ENCODE measurements at places on chromosomes 7 and 10.

DNA sequence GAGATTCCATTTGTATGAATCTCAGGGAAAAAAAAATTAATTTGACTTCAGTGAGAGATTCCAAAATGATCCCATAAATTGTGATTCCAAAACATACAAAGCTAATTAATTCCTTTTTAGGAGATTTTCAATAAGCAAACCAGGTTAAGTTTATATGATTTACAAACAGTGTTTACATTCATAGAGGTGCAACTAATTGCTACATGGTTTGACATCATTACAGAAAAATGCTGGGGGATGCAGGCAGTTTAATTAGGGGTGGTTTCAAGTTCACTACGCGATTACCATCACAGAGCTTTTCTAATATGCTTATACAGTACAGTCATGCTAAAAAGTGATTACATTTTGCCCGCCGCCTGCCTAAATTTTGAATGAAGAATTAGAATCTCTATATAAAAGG is 143.2 kb upstream of the MGMT start:
- DNase-seq: no peak

DNA sequence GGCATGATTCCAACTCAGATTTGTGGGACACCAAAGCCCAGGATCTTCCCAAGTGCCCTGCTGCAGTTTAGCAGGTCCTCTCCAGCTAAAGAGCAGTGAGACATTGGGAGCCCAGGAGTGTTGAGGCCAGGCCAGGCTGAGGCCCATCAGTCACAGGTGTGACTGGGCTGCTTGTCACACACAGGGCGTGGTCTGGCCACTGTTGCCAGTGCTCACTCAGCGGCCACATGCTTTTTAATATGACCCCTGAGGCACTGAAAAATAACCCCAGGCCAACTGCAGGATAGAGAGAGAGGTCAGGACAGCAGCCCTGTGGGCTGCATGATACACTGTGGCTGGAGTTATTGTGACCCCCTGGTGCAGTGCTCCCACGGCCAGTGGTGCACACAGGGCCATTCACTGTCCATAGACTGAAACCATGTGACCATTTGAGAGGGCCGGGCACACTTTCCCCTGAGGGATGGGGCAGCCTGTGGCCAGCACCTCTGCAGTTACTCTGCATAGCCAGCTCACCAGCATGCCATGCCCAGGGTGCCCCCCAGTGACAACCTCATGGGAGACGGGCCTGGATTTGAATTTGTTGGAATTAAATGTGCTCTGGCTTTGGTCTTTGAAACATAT is 4.2 kb downstream of the GDF2 start:
- no peak for DNase-seq

DNA sequence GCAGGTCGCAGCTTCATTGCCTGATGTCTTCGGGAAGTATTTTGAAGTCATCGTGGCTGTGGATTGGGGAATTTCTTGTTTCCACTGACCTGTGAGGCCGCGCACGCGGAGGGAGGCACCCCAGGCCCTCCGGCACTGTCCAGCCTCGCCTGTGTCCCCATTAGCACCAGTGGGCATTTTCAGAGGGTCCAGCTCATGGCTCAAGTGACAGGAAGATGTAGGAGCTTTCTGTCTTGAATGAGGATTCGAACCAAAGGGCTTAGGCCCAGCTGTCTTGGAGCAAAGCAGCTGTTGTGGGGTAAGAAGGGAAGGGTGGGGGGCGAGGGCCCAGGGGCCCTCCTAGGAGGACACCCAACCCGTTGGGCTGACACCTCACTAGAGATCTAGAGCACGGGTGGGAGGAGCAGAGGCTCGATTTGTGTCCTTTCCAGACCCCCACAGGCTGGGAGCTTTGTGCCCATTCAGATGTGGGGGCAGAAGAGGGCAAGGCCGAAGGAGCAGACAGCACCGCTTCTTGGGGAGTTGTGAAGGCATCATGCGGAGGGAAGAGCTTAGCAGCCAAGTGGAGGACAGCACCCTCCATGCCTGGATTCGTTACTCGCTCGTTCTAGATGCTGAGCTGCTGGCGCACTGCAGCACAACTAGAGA is 914 bp downstream of the ZNF37A start:
- no peak for DNase-seq

GRCh38 chr7:39410582-39410981 is 155.6 kb upstream of the YAE1 start:
- DNase-seq: no peak

GRCh38 chr10:69317626-69318105 is 39.4 kb downstream of the HK1 start:
- DNase-seq: no peak

GRCh38 chr7:119724041-119724792 is 548.8 kb upstream of the KCND2 start:
- no peak for DNase-seq

DNA sequence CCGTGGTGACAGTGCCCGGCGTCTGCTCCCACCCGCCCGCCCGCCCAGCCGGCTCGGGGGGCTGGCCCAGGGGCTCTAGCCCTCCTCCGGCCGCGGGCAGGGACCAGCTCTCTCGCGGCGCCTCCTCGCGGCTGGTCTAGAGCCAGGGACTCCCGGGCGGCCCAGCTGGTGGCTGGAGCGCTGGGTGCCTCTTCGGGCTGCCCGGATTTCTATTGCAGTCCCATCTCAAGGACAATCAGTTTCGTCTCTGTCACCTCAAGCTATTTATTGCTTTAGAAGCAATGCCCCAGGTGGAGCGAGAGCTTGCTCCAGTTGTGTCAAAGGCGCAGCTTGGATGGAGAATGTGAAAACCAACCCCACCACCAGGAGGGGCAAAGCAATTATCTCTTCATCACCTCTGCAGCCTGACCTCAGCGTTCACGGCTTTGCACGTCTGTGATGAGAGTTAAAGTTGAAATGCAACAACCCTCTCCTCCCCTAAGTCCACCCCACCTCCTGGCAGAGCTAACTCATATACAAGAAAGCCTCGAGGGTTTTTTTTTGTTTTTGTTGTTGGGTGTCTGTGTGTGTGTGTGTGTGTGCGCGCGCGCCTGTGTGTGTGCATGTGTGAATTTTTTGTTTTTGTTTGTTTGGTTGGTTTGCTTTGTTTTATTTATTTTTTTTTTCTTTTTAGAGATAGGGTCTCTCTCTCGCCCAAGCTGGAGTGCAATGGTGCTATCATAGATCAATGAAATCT is at the start of gene ITGA8:
Gene ITGA8, minus strand, starts transcription at position 24 of the 736 bp plus-strand sequence. CDS start 151 bp downstream, outside the sequence.
- DNase-seq: no peak

DNA sequence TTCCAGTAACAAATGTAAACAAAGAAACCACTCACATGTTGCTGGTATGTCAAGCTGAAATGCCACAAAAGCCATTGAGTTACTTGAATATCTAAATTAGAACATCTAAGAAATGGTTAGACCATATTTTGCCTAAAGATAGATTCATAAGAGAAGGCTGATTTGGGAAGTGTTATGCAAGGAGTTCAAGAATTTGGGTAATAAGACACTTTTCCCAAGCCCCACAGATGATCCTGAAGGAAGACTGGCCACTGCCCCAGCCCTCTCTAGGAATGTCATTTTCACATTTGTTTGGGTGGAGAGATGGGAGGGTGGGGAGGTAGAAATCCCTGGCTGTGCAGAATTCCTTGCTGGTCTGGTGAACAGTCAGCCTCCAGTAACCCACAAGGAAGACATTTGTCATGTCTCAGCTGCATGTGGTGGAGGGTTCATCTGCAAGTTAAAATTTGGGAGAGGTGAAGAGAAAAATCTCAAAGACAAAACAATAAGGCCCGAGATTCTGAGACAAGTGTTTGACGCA is 427.2 kb upstream of the KLF6 start:
- no peak for DNase-seq

DNA sequence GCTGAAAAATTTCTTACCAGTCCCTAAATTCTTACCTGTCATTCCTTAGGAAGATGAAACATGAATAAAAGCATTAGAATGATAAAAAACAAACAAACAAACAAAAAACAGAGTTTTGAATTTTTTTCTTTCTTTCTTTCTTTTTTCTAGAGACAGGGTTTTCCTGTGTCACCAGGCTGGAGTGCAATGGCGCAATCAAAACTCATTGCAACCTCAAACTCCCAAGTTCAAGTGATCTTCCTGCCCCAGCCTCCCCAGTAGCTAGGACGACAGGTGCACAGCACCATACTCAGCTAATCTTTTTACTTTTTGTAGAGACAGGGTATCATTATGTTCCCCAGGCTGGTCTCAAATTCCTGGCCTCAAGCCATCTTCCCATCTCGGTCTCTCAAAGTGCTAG is 26.5 kb downstream of the NT5C2 start:
- no peak for DNase-seq

GRCh38 chr10:104267721-104268404 is 1.1 kb upstream of the GSTO2 start:
- DNase-seq: no peak

DNA sequence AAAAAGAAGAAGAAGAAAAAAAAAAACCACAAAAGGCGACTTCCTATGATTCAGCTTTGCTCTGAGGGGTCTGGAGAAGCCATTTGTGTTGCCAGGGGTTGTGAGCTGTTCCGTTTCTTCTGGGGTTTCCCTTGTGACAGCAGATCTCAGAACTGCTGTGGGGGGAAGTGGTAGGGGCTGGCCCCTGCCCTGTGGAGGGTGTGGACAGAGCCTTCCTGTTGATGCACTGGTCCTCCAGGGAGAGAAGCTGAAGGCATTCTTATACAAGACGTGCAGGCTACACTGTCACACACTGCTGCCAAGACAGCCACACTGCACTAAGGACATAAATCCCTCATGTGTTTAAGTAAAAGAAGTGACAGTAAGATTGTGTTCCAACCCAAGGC is 17.3 kb upstream of the CSGALNACT2 start:
- no peak for DNase-seq

DNA sequence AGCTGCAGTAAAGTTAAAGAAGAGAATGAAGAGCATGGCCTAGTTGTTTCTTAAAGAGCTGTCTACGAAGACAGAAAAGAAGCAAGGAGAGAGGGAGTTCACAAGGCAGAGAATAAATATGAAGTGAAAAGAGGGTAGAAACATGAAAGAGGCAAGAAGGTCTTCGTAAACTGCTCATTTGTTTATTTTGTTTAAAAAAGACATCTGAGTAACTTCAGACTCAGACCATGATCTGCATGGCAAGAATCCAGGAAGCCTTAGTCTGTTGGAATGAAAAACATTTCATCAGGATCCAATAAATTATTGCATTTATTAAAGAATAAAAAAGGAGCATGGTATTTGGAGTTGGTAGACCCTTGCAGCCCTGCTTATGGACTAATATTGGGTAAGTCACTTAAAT is 151.1 kb downstream of the SEM1 start:
- DNase-seq: no peak

DNA sequence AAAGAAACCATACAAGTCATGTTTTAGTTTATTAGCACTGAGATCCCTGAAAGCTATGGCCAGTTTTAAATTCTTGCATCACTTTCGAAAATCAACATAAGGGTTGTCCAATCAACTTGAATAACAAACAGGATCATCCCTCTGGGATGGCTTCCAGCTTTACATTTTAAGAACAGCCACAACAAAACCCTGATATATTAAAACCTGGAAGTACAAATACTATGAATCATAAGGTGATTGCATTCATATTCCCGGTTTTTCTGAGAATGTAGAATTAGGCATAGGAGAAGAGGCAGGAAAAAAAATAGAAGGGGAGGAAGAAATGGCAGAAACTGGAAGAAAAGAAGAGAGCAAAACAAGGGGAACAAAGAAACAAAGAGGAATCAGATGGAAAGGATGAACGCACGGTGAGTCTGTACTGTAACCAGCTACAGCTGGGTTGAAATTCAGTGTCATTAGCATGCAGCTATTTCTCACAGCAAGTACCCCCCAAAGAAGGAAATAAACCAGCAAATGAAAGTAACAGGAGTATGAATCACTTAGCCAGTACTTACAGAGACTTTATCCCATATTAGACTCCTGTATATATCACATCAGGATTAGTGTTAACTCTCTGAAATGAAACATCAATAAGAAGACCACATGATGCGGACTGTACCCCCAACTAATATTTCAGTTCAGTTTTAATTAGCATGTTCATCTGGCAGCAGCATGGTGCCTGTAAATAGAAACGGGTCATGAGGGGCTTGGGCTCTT is 301.3 kb downstream of the RNLS start:
- no peak for DNase-seq

DNA sequence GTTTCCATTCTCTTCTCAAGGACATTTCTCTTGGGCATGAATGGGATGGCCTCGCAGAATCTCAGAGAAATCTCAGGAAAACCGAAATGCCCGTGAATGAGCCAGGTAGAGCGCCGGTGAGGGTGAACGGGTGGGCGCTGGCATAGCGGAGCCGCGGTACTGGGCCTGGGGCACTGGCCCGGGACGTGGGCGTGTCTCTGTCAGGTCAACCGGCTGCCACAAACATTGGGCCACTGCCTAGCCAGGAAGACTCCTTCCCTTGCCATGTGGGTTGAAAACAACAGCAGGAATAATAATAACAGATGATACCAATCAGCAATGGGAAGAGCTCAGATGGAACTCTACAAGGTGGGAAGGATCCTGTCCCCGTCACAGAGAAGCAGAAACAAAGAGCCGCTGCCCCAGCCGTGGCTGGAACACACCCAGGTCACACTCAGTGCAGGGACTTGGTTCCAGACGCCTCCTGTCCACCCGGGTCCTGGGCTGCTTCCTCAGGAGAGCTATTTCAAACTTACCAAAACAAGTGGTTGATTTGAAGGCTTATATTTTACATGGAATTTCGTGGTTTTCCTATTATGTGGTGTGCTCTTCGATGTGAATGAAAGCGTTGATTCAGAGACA is 51.1 kb upstream of the EBF3 start:
- DNase-seq: no peak

DNA sequence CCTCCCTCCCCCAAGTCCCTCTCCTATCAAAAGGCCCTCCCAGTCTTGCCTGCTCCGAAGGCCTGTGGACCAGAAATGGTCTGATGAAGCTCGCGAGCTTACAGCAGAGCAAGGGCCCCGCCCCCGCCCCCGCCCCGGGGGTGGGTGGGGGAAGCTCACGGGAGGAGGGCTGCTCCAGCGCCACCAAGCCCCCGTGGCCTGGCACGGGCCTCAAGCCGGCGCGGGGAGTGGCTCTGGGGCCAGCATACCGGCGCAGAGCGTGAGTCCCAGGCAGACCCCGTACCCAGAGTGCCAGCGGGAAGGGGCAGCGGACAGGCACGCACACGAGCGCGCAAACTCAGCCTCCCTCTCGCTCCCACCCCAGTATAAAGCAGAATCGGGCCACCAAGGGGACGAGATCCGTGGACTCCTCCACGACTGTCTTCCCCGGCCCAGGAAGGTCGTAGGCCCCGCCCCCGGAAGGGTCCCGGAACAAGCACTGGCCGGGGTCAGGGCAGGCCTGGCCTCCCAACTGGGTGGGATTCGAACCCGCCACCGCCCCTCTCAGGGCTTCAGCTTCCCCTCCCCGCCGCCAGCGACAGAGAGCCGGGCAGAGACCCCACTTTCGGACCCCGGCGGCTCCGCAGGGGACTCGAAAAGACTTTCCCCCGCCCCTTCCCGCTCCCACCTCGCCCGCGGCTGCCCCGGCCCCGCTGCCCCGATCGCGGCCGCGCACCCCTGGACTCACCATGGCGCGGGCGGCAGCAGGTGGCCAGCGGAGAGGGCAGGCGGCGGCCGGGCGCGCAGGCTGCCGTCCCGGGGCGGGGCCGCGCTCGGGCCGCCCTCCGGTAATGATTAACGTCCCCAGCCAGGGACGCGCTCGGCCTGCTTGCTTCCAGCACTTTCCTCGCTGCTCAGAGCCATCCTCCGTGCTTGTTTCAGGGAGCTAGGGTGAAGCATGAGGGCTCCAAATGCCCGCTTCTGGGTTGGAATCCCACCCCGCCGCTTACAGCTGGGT is at the start of gene PCBD1:
Gene PCBD1, minus strand, starts transcription at position 762 of the 997 bp plus-strand sequence. Its CDS starts 32 bp downstream, at position 730.
- no peak for DNase-seq

- DNase-seq: no peak
These were observed 20.2 kb downstream of the RTKN2 start for GRCh38 chr10:62248465-62248864.

Data from stimulated activated CD8-positive, alpha-beta memory T cell treated with anti-CD3 and anti-CD28 coated beads, Interleukin-15, amount 100 ng/mL, for 24 hours (primary cell).